Activated gamma-delta T cell (primary cell): ENCODE measurements at places on chromosomes 1 and 21.

DNA sequence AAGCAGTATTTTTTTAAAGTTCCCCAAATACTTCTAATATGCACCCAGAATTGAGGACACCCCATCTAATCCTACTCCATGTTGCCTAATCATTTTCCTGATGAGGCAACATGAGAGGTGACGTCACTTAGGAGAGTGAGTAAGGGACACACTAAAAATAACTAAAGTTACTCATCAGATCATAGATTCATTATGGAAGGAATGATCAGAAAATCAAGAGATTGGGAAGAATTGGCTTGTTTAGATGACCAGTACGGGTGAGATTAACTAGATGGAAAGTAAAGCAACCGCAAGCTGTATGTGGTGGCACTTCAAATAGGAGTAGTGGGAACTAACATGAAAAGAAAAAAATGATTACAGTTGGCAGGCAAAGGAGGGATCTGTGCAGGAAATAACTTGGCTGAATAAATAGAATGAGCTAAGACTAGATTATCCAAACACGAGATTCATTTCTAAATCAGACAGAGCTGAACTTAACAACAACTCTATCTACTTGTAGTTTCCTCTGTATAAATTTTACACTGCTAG, 61.4 kb upstream of the CXADR start:
- no peak for DNase-seq

- no peak for DNase-seq
These were observed 165.6 kb downstream of the DSCAM start for GRCh38 chr21:40681164-40681859.

DNA sequence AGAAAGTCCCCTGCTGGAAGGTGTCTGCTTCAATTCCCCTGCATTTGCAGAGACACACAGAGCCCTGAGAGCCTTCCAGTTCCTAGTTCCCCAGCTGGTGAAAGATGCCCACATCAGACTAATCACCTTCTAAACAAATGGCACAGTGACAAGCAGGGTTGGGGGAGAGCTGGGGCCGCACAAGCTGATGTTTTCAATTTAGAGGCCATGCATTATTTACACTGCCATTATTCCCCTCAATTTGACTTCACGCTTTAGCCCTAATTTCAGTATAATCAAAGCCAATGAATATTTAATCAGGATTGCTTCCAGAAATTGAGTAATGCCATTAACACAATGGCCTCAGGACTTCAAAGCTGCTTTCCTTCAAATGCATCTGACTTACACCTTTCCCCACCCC, 81.5 kb downstream of the BEND5 start:
- no peak for DNase-seq

DNA sequence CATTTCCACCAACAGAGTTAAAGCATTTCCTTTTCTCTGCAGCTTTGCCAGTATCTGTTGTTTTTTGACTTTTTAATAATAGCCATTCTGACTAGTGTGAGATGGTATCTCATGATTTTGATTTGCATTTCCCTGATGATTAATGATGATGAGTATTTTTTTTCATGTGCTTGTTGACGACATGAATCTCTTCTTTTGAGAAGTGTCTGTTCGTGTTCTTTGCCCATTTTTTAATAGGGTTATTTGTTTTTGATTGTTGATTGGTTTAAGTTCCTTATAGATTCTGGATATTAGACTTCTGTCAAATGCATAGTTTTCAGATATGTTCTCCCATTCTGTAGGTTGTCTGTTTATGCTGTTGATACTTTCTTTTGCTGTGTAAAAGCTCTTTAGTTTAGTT, 37.9 kb upstream of the PALMD start:
- DNase-seq: no peak

DNA sequence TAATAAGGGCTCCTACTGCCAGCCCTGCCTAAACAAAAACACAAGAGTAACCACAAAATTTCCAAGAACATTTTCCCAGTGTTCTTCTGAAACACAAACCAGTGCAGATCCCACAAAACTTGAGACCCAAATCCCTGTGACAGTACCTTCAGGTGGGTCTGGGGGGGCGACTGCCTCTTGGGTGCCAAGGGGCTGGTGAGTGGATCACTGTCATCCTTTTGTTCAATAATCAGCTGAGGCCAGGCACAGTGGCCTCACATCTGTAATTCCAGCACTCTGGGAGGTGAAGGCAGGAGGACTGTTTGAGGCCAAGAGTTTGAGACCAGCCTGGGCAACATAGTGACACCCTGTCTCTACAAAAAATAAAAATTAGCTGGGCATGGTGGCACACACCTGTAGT, 87.6 kb downstream of the GLIS1 start:
- no peak for DNase-seq

GRCh38 chr1:45260244-45260643, 53.8 kb upstream of the ZSWIM5 start:
- DNase-seq: no peak

DNA sequence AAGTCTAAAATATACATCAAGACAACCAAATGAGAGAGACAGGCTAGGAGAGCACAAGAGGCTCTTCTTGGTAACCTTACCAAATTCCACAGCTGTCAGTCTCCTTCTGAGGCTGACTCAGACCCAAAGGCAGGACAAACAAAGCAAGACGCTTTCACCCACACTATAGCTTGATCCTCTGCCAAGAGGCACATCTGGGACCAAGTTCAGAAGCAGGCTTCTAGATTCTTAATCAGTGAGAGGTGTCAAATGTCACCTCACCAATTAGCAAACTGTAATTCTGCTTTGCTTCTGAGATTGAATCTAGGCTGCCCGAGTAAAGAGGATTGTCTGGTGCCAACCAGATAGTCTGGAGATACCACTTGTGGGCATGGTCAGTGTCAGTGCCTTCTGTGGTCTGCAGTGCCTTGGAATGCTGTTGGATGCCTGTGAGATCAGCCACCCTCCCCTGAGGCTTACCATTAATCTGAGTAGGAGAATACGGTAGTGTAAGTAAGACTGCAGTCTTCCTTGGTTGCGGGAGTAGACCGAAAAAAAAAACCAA, 151.0 kb downstream of the FMN2 start:
- DNase-seq: no peak

- DNase-seq: no peak
These were observed 621.2 kb upstream of the PRMT6 start for GRCh38 chr1:106435269-106435668.

- no peak for DNase-seq
These were observed 51.7 kb upstream of the PALMD start for GRCh38 chr1:99594205-99594604.

DNA sequence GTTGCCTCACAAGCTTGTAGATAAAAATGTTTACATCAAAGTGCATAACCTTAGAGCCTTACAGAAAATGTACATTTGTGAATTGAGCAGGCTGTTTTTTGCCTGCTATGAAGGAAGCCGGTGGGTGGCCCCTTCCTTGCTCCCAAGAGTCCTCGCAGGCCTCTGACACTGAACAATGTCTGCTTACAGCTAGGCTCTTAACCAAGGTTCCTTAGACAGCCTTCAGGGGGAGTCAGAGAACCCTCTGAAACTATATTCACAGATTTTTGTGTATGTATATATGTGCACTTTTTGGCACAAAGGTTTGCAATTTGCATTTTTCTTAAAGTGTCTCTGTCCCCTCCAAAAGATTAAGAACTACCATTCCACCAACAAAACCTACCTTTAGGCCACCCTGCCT, 282.6 kb downstream of the BARHL2 start:
- DNase-seq: no peak

DNA sequence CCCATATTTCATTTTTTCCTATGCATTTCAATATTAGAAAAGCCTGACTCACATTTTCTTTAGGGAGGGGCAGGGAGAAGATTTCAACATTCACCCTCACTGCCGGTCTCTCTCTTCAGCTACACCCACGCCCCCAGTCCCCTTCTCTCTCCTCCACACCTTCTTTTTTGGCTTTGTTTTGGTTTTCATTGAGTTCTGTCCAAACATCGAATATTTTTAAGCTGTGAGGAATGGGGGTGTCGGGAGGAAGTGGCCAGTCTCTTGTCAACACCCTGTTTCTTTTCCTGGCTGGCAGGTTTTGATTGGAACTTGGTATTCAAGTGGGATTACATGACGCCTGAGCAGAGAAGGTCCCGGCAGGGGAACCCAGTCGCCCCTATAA, 177.3 kb downstream of the PGBD5 start:
- no peak for DNase-seq

GRCh38 chr1:183588827-183589226, 1.4 kb downstream of the NCF2 start:
- DNase-seq: no peak
